ENCODE measurements at places on chromosomes 6 and 20.

DNA sequence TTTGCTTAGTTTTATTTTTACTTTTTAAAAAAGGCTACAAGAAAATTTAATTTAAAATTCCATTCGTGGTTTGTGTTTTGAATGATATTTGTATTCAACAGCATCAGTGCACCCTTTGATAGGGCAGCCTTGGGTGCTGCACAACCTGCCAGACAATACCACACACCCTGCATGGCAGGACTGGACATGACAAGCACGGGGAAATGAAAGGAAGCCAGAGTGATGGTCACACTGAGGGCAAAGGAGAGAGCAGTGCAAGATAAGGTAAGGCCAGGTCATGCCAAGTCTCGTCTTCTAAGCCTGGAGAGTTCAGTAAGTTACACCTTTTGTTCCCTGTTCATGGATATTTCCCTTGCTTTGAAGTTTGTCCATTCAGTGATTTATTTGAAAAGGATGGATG is 103.0 kb downstream of the ALDH8A1 start:
- no peak for DNase-seq

DNA sequence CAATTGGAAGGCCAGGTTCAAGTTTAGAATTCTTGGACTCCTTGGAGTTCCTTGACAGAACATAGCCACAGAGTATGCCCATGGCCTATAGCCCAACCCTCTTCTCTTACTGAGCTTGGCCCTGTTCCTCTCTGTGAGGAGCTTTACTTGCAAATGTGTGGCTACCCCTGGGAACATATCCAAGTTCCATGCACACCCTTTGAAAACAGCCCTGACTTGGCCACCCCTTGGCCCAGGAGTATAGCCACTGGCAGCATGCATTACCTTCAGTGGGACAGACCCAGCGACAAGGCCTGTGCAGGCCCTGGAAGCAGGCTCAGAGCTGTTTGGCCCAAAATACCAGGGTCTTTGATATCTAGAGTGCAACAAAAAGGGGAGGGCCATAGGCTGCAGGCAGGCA is 19.5 kb upstream of the MAS1 start:
- no peak for DNase-seq

- no peak for DNase-seq
Measured at GRCh38 chr6:41153992-41154625, at the start of gene TREML1. TSS of gene TREML1 (minus strand) at chr6:41154347. CDS start at chr6:41154288, 59 bp downstream.

DNA sequence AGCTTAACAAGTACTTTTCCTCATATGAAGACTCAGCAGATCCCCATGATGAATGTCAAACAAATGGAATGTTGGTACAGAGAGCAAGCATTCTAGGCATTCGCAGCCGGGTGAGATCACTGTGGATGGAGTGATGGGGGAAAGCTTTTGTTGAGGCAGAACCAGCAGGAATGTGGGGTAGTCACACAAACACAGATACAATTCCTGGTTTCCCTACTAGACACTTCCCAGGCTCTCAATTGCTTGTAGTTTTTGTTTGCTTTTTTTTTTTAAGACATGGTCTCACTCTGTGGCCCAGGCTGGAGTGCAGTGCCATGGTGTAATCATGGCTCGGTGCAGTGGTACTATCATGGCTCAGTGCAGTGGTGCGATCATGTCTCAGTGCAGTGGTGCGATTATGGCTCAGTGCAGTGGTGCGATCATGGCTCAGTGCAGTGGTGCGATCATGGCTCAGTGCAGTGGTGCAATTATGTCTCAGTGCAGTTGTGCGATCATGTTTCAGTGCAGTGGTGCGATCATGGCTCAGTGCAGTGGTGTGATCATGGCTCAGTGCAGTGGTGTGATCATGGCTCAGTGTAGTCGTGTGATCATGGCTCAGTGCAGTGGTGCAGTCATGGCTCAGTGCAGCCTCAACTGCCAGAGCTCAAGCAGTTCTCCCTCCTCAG is 15.4 kb upstream of the IER3 start:
- DNase-seq = no peak

GRCh38 chr20:46144432-46145025 is 26.4 kb downstream of the CD40 start:
- no peak for DNase-seq

Data from stimulated activated CD4-positive, alpha-beta T cell treated with anti-CD3 and anti-CD28 coated beads, Interleukin-4, amount 100 ng/mL, for 24 hours (primary cell).